Bone marrow (tissue), 2 donors: ENCODE measurements at places on chromosomes 4 and X.

DNA sequence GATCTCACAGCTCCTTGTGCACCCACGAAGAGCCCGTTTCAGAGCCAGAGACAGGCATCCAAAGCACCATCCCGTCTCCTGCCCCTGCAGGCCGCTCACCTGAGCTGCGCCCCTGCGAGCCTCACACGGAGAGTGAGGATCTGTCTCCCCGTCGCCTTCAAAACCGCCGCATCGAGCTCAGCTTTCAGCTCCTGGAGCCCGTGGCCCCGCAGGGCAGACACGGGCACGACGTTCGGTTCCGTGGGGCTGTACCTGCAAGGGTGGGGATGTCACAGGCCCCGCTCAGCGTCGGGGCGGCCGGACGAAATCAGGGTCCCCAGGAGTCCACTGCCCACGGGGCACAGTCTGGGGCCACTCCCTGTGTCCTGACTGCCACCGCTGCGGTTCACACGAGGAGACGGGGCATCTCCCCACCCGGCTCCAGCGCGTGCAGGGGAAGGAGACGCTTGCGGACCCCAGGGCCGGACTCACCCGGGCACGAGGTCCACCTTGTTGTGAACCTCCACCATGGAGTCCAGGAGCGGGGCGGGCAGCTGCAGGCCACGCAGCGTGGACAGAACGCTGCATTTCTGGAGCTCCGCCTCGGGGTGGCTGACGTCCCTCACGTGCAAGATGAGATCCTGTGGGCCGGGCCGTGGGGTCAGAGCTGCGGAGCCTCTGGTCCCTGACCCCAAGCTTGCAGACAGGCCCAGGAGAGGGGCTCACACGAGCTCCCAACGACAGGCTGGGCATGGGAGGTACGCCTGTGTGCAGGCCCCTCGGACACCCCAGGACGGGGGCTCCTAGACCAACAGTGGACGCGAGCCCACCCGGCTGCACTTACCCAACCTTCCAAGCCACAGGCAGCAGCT lies 11.1 kb downstream of the GTPBP6 start:
- no peak for DNase-seq

- DNase-seq = no peak
Observed at GRCh38 chrX:71095981-71096759, 519 bp downstream of the FOXO4 start.

DNA sequence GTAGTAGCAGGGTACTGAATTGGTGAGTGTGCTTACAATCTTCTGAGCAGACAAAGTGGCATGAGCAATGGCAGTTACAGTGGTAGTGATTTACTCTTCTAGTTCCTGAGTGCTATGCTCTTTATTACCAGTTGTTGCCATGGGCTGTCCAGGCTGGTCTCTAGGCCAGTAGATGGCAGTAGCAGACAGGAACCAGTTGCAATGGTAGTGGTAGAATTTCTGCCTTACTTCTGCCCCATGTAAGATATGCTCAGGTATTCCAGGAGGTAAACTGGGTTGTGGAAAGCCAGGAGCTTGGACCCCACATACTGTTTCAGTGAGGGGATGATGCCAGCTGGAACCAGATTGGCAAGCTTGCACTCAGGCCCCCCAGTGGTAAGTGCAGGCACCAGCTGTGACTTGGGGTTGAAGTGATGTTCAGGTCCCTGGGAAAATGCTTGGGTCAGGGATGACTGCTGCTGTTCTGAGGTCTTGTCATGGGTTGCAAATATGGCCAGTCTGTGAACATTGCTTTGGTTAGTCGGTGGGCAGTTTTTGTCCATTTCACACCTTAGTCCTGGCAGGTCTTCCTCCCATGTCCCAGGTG lies 63.0 kb upstream of the ZXDB start:
- no peak for DNase-seq

- DNase-seq = no peak
Observed at GRCh38 chr4:26584725-26585124, 841 bp downstream of the TBC1D19 start.

- DNase-seq = no peak
Observed at GRCh38 chr4:156764145-156764544, 207.5 kb downstream of the PDGFC start.

DNA sequence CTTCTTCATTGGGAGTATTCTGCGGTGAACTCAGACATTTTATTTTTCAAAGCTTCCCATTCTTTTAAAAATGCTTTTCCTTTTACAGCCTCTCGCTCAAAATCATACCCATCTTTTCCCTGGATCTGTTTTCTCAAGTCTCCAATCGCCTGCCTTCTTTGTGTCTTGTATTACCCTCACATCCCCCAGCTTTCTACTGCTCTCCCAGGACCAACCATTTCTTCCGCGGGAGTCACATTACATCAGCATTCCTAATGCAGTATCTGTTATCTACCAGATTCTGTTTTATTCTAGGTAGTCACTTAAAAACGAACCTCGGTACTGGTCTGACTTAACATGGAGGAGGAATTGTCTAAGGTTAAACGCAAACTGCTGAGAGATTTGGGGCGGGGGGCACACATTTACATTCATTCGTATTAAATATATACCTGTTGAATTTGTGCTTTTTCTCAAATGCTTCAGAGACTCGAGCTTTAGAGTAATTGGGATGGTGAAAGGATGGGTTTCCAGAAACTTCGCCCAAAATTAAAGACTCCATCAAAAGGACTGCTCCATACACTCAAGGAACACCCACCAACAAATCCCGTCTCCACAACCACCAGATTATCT lies 493 bp upstream of the UCHL1 start:
- no peak for DNase-seq

DNA sequence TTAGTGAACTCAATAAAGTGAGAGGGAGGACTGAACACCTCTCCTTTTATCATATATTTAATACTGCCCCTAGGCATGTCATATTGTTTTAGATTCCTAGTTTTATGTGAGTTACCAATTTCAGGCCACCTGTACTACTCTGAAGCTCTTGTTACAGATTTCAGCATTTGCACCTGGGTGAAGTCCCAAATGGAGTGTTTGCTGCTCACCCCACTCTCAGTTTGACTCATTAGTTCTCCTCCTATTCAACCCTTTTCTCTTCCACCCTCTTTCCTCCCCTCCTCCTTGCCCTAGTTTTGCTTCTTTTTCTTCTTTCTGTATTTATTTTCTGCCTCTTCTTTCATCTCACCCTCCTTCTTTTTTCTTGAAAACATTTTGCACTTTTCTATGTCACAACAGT lies 1852.2 kb upstream of the IGFBP7 start:
- no peak for DNase-seq
